ENCODE measurements at places on chromosomes 12 and 14.

- no peak for DNase-seq
Observed at GRCh38 chr12:9662488-9662887, 7.0 kb upstream of the CLEC2D start.

DNA sequence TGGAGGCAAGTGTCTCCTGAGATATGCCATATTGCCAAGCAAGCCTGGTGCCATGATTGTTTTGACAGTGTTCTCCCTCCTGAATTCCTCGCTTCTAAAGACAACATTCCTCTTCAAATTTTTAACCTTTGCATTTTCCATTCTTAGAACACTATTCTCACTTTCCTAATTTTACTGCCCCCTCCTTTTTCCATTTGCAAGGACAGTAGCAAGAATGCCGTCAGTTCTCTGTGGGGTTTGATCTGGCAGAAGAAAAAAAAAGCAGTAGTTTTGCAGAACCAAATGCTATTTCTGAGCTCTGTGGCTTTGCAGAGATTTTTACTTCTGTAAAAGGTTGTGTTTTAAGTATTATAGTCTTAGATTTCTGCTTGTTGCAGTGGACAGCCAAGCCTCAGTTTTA lies 295.2 kb downstream of the NUAK1 start:
- DNase-seq, result no peak

DNA sequence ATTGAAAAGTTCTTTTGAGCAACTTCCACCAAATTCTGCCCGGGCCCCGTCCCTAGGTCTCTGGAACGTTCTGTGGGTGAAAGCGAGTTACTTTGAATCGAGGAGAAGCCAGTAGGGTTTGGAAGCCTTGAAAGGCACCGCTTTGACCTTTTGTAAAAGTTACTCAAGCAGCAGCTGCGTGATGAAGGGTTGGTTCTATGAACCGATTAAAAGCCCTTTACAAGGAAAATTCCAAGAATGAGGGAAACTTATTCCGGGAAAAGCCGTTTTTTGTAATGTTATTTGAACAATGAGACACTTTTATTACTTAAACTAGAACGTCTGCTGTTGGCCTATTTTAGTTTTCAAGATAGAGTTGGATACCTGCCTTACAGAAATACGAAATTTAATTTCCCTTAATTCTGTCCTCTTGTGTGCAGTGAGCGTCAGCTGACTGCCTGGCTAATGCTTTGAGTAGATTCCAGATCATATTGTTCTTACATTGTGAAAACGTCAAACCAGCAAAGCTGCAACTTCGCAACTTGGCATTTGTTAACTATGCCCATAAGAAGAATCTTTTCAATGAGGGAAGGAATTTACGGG lies 906 bp downstream of the LARP4 start:
- no peak for DNase-seq

DNA sequence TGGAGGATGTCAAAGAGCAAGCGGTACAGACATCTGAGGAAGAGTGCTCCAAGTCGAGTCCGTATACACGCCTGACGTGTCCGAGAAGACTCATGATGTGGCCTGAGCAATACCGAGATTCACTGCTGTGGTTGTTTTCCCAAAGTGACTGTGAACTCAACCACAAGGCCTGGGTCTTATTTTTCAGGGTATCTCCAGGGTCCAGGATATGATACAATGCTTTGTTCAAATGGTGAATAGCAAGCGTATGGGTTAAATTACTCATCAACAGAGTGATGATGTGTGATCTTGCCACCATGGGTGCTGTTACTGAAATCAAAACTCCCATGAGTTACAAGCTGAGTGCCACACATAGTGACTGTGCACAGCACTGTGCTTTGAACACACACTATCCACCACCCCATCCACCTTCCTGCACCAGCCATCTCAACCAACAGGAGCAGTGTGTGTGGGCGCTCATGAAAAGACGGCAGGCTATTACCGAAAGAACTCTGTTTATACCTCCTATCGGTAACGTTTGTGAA lies 109.6 kb downstream of the BCAT1 start:
- peak; percentile 61 for DNase-seq

All from activated naive CD8-positive, alpha-beta T cell treated with anti-CD3 and anti-CD28 coated beads, Interleukin-2, amount 50 U/mL, for 24 hours (primary cell).